ENCODE measurements at places on chromosomes 6 and 20. TPM values are rescaled to one million over a fixed set of nuclear protein-coding genes. Genes with fewer than 3 reads are reported as not detected.

Gene HDGFL1
- polyA plus RNA-seq, result not detected

Gene ALDH8A1
- 32.8 TPM for polyA plus RNA-seq

Gene COL12A1
- 194 TPM for polyA plus RNA-seq

Gene TGM2
- 11.5 TPM for polyA plus RNA-seq

Gene MRAP2
- 3.5 TPM for polyA plus RNA-seq

DNA sequence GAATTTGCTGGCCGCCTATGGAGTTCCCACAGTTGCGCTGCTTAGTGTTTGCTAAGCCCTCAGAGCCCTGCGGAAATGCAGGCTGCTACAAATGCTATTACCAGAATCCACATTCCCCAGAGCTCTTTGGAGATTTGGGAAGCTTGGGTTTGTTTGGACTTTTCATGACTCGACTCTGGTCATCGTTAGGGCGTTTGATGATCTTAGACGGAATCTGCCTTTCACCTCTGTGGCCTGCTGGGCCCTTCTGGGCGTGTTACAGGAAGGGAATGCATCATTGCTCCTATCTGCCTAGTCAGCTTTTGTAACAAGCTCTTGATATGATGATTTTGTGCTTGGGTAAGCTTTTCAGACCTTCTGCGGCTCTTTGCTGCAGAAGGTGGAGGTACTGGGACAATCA is 50.8 kb downstream of the EYA2 start:
- DNase-seq, result no peak

- no peak for DNase-seq
Observed at GRCh38 chr6:22366214-22366613, 69.4 kb upstream of the PRL start.

- DNase-seq, result no peak
Observed at GRCh38 chr6:170438861-170439260, 114.2 kb downstream of the PSMB1 start.

GRCh38 chr6:141963543-141964295 is 169.0 kb upstream of the GJE1 start:
- no peak for DNase-seq

GRCh38 chr6:29663300-29664042 is 6.6 kb downstream of the MOG start:
- no peak for DNase-seq

DNA sequence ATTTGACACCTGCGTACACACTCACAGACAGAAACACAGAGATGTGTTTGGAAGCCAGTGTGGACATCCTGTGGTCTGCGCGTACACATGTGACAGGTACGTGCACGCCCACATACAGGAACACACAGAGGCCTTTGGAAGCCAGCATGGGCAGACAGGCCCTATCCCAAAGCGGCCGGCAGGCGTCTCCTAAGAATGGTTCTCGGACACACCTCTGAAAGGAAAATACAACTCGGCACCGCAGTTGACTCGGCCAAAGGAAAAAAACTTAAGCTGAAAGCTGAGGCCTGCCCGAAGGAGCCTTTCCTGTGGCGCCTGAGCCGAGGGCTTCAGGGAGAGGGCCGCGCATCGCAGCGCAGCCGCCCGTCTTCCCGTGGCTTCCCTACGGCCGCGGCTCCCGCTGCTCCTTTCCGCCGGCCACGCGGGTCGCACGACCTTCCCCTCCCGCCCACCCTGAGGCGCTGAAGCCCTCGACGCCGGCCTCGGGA is 1.4 kb upstream of the CEP43 start:
- no peak for DNase-seq

GRCh38 chr20:53002786-53003185 is 30.6 kb downstream of the TSHZ2 start:
- no peak for DNase-seq

DNA sequence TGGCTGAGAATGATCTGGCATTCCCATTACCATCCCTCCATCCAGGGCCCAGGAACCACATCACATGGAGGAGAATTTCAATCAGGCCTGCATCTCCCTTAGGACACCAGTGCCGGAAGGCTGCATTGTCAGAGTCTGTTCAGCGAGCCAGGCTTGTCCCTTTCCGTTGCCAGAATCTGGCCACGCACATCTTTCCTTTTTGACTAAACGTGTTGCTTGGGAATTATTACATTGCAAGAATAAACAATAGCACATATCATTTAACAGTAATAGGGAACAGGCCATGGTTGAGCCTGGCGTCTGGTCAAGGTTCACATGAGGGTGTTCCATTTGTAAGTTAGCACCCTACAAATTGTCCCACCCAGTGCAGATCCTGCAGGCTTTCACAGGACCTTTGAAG is 42.8 kb downstream of the SOBP start:
- no peak for DNase-seq

- DNase-seq, result no peak
Observed at GRCh38 chr6:108453601-108454185, 107.0 kb upstream of the FOXO3 start.

DNA sequence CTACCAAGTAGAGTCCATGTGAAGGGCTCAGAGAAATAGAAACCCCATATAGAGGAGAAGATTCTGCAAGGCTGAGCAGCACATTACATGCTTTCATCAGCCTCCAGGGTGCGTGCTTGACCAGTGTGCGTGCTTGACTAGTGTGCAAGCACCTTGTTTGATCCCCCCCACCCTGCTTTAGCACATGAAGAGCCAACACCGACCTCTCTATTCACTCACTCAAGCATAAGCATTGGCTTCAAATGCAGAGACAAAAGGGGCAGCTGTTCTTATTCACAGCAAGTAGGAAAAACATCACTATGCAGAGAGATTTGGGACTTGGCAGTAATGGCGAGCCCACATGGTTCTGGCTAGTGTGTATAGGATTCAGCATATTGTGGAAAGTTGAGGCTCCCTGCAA is 278.7 kb upstream of the RNF217 start:
- DNase-seq, result no peak
